ENCODE measurements at places on chromosomes 16 and 17.

GRCh38 chr16:17773698-17774101, 302.9 kb upstream of the XYLT1 start:
- DNase-seq, result peak; percentile 62

DNA sequence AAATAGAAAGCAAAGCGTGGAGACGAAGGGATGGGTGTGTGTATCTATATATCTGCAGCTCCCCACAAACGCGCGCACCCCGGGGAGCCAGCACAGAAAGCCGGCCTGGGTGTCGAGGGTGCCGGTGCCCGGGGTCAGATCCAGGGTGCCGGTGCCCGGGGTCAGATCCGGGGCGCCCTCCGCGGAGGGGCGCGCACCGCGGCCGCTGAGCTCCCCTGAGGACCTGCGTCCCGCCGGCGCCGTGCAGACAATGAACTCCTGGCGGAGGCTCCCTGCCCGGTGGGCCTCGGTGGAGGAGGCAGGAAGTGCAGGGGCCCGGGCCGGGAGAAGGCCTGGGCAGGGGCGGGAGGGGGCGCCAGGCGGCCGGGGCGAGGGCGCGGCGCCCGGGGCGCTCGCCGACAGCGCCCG, 1.1 kb downstream of the ZNF423 start:
- no peak for DNase-seq

DNA sequence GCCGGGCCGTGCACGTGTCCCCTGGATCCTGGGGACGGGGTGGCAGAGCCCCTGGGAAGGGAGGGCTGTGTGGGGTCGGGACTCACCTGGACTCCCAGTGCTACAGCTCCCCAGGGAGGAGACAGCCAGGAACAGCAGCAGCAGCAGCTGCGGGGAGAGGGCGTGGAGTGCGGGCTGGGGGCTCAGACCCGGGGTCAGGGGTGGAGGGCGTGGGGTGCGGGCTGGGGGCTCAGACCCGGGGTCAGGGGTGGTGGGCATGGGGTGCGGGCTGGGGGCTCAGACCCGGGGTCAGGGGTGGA, 20.7 kb downstream of the TPSD1 start:
- DNase-seq, result no peak

- no peak for DNase-seq
These were observed 7.4 kb upstream of the SCIMP start for GRCh38 chr17:5241861-5242671.

- no peak for DNase-seq
These were observed 896 bp upstream of the MYLK3 start for GRCh38 chr16:46748775-46749705.

- no peak for DNase-seq
These were observed 43.2 kb upstream of the DNAJA2 start for GRCh38 chr16:47016700-47017133.

GRCh38 chr17:42639525-42640113, 19.5 kb upstream of the TUBG2 start:
- DNase-seq, result no peak

DNA sequence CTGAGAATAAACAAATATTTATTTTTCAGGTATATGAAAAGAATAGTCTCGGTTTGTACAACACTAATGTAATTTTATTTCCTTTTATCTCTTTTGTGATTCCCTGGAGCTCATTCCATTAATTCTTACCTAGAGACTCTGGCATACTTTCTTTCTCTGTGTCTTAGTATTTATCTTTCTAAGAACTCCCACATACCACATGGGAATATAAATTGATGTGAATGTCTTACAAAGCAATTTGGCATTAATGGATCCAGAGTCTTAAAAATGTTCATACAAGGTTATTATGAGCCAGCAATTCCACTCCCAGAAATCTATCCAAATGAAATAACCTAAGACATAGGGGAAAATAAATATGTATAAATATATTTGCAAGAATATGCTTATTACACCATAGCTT, 202.7 kb downstream of the CDH11 start:
- no peak for DNase-seq

- peak; percentile 87 for DNase-seq
These were observed 266.9 kb upstream of the DYNLRB2 start for GRCh38 chr16:80273635-80274538.

- no peak for DNase-seq
These were observed 850 bp upstream of the PNMT start for GRCh38 chr17:39667262-39667944.

DNA sequence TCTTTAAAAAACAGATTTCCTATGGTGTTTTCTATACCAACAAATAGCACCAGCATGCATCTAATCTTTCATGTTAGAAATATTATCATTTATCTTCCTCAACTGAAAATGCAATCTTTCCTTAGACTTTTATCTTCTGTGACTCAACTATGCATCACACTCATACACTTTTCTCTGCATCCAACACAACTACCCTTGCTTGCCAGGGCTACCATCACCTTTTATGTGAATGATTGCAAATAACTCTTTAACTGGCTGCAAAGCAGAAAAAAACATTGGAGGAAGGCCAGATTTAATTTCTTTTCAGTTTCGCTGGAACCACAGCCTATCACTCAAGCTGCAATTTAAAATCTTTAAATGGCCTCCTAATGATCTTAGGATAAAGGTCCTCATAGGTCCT, 212.9 kb downstream of the CDH8 start:
- DNase-seq, result no peak

DNA sequence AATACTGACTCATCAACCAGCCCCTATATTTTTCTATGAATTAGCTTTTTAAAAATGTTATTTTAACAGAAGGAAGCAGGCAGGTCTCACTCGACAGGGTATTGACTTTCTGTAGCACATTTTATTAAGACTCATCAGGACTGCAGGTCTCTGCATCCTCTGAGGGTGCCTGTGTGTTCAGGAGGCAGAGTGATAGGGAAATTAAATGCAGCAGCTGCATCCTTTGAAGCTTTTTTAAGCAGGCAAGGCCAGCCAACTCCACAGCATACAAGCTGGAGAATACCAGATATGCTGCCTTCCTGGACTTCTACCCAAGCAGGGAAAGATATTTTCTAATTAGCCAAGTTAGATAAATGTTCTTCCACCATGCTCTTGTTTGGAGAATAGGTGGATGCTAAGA, 124.9 kb downstream of the WSCD1 start:
- no peak for DNase-seq

GRCh38 chr16:62700426-62701294, 664.4 kb upstream of the CDH8 start:
- no peak for DNase-seq

DNA sequence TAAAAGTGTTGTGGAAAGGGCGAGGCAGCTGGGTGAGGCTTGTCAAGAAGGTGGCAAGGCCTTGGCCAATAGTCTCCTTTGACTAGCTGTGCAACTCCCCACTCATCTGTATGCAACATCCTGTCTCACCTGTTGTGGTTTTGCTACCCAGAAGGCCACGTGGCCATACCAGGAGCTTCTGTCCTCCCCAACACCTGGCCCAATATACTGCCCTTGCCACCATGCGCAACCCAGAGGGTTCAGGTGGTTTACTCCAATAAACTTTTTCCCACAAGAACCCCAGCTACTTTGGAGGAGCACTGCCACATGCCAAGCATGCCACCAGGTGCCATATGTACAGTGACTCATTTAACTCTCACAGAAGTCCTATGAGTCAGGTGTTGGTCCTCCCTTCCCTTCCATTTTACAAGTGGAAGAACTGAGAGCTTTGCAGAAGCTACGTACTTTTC, 10.2 kb downstream of the MYO19 start:
- DNase-seq, result no peak

GRCh38 chr16:2122429-2122828, 13.3 kb downstream of the PKD1 start:
- no peak for DNase-seq
